ENCODE measurements at places on chromosomes 2 and 18. TPM values are rescaled to one million over a fixed set of nuclear protein-coding genes. Genes with fewer than 3 reads are reported as not detected.

Gene LONRF2
- total RNA-seq: under 0.01 TPM

Gene GALR1
- total RNA-seq: not detected

Gene CERS6
- 60.7 TPM for total RNA-seq

Gene EN1
- not detected for total RNA-seq

Gene GKN2
- not detected for total RNA-seq

Gene SERPINB5
- 1,115 TPM for total RNA-seq

Gene LIMS4
- total RNA-seq: not detected

Gene TACR1
- not detected for total RNA-seq

Gene LOXHD1
- total RNA-seq: not detected

Data from tracheal epithelial cell (primary cell).